ENCODE measurements at places on chromosomes 4 and X.

- no peak for DNase-seq
Observed at GRCh38 chr4:170247596-170247995, 157.8 kb upstream of the AADAT start.

- no peak for DNase-seq
Observed at GRCh38 chrX:19774905-19775304, 112.5 kb downstream of the SH3KBP1 start.

DNA sequence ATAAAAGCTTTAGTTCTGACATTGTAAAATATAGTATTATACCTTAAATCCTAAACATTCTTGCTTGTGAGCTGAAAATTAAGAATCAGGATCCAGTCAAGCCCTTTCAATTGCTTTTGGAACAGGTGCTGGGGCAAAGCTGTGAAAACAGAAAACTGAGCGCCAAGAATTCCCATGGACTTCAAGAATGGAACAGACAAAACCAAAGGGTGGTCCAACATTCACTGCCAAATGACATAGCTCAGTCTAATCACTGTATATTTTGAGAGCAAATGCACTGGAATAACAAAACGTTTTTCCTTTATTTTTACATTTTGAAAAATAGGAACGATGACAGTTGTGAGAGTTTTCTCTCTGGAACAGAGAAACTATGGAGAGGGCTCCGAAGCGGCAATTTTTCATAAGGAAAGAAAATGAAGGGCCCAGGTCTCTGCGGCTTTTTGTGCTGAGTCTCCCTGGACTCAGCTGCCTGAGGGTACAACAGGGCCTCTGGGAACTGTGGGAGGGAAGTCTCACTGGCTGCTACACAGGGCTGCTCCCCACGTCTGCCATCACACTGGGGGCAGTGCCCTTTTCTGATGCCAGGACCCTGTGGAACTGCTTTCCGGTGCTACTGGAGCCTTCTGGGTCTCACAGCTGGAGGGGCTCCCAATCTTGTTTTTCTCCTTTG lies 56.0 kb upstream of the BMPR1B start:
- DNase-seq, result no peak

DNA sequence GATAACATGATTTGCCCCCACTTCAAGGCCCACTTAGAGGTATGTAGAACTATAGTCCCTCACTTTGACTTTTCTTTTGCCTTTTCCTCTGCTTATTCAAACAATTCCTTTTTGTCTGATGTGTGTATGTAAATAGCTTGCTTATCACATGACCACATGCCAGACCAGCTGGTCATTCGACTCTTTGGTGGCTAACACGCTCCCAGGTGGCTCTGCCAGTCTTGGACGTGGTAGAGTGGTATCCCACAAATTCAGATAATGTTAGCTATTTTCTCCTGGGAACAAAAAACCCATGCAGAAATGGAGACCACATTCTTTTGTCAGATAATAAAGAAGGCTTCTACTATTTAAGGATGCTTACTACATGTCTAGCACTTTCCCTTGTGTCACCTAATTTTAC lies 47.9 kb downstream of the ARHGAP24 start:
- DNase-seq, result no peak

DNA sequence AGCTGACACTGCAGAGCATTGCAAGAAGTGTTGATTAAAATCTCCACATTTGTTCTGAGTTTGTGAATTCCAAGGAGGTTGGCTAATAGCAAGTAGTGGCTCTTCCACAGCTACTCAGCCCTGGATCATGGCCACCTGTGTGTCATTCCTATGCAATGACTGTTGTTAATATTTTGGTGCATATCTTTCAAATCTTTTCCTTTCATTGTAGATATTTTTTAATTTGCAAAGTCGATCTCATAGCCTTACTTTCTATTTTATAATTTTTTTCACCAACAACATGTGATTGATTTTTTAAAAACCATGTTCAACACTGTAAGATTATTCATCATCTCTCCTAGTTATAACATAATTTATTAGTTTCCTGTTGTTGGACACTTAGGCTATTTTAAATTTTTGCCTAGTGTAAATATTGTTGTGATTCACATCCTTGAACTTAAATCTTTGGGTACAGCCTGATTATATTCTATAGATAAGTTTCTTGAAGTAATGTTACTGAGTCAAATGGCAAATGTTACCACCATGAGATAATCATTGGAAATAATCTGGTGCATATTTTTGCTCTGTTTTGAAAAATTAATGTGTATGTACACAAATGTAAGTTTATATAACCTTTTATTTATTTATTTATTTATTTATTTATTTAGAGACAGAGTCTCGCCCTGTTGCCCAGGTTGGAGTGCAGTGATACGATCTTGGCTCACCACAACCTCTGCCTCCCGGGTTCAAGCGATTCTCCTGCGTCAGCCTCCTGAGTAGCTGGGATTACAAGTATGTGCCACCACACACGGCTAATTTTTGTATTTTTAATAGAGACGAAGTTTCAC lies 17.1 kb upstream of the ARHGAP10 start:
- DNase-seq, result no peak

DNA sequence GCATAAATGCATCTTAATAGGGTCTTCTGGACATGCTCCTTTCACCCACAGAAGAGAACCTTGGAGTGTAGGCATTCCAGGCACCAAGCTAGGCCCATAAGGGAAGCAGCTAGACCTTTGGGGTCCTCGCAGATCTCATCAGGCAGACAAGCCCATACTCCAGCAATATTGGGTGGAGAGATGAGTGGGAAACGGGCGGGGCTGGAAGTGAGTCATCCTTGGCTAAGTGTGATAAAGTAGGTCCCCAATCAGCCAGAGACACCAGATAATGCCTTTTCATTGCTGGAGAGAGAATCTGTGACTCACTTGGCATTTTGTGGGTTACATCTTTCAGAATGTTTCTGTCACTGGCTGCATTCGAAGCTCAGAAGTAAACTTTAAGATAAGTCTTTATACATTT lies 133.3 kb upstream of the MBNL3 start:
- DNase-seq, result peak; percentile 36

DNA sequence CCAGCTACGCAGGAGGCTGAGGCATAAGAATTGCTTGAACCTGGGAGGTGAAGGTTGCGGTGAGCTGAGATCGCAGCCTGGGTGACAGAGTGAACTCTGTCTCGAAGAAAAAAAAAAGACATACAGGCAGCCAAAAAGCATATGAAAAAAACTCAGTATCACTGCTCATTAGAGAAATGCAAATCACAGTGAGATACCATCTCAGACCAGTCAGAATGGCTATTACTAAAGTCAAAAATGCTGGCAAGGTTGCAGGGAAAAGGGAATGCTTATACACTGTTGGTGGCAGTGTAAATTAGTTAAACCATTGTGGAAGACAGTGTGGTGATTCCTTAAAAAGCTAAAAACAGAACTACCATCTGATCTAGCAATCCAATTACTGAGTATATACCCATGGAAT lies 123.1 kb downstream of the CHIC2 start:
- no peak for DNase-seq

GRCh38 chrX:1612641-1613286 lies 2.1 kb upstream of the ASMT start:
- DNase-seq, result no peak

- no peak for DNase-seq
Observed at GRCh38 chr4:110088670-110089069, 109.7 kb downstream of the ELOVL6 start.

GRCh38 chrX:2351999-2352995 lies 148.5 kb downstream of the DHRSX start:
- no peak for DNase-seq

GRCh38 chrX:136491832-136492231 lies 4.1 kb downstream of the BRS3 start:
- no peak for DNase-seq

DNA sequence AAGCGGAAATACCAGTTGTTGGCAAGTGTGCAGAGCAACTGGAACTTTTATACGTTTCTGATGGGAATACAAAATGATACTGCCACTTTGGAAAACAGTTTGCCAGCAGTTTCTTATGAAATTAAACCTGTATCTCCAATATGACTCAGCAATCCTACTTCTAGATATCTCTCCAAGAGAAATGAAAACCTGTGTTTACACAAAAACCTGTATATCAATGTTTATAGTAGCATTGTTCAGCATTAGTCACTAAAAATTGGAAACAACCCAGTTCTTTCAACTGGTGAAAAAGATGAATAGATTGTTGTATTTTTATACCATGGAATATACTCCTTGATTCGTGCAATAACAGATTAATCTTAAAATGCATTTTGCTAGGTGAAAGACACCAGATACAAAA lies 26.8 kb downstream of the ATP7A start:
- DNase-seq, result peak; percentile 63

DNA sequence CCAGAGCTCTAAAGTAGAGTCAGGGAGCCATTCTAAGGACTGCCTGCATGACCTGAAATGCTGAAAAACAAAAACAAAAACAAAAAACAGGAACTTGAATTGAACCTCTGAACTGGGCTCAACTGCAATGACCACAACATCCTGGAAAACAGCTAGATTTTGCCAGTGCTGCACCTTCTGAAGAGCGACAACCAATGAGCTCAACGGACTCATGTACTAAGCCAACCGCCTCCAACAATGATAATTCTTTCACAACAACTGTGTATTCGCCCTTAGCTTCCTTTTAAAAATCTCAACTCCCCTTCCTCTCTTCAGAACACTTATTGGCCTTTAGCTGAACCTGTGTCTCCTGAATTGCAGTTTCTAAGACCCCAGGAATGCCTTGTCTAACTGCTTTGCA lies 69.8 kb downstream of the HAUS3 start:
- no peak for DNase-seq

DNA sequence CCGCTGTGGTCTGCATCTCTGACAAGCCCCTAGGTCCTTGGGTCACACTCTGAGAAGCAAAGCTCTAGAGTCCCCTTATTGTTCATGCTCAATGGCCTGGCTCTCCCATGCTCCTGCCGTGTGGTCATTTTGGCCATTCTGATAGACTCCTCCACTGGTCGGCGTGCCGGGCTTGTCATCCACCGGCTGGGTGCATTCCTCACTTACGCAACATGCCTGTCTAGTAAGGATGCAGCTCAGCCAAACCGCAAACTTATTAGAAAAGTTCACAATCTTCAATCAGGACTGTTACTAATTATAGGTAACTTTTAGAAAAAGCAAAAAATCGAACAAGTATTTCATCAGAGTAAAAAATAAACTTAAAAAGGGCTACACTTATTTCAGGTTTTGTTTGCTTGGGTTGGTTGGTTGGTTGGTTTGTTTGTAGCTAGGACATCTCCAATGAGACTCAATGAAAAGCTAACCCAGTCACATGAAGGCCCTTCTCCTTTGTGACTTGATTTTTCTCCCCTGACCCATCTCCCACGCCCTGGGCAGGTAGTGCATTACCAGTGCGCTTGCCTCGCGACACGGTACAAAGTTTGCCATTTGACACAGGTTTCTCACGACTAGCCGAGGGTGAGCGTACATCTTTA lies 41.0 kb downstream of the IRF2 start:
- DNase-seq, result no peak

- DNase-seq, result no peak
Observed at GRCh38 chr4:157372567-157372966, 152.0 kb downstream of the GRIA2 start.

GRCh38 chrX:100662796-100663195 lies 18.8 kb downstream of the SRPX2 start:
- DNase-seq, result no peak

DNA sequence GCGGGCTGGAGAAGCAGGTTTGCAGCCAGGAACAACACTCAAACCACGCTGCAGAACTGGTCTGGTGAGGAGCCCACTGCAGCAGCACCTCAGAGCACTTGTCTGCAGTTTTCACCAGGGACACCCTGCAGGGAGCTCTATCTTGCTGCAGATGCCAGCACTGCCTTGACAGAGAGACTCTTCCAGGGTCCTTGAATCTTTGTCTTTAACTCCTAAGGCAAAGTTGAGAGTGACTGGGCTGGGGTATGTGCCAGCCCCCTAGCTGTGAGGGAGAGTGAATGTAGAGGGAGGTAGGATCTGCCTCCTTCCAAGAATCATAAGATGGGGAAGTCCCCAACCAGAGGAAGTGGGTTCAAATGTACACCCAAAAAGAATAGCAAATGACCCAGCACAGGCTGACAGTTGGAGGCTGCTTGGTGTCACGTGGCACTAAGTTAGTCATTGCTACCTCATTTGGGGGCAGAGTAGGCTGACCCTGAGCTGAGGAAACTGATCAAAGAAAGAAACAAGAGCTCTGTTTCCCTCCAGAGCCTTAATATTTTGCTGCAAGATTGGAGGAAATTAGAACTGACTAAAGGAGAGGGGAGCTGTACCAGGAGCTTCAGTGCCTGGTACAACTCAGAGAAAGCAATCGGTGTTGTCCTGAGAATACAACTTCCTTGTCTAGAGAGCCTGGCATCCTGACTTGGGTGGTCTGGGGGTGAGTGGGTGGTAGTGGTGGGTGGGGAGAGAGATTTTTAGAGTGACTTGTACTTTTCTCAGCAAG lies 28.2 kb upstream of the HUWE1 start:
- no peak for DNase-seq

DNA sequence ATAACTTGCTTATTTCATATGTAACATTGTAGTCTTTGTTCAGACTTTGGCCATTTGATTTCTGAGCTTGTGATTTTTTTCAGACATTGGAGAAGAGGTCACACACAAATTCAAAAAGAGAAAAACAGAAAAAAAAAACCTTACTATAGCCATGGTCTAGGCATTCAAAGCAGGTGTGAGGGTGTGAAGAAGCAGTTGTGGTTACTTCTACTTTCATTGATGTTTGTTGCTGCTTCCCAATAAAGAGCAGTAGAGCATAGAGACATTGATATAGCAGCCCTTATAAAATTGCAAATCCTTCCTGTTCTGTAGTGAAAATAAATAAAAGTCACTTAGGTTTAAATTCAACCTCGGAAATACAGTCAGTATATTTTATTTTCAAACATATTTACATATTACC lies 671.6 kb downstream of the GRXCR1 start:
- no peak for DNase-seq

DNA sequence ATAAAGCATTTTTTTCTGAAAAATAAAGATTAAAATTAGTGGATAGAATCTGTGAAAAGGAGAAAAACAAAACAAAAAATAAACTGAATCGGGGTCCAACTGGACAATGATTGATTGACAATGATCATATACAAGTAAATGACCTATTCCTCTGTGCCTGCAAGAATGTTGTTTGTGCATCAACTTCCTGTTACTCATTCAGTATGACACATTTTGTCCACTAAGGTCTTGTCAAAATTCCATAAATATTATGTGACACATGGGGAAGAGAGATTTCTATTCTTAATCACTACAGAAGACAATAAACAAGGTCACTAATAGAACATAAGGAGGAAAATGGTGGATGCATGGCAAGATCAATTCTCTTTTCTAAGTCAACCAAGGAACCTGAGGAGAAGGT lies 54.9 kb downstream of the F8 start:
- DNase-seq, result no peak

- DNase-seq, result no peak
Observed at GRCh38 chr4:110483516-110483915, 7.6 kb downstream of the ENPEP start.

DNA sequence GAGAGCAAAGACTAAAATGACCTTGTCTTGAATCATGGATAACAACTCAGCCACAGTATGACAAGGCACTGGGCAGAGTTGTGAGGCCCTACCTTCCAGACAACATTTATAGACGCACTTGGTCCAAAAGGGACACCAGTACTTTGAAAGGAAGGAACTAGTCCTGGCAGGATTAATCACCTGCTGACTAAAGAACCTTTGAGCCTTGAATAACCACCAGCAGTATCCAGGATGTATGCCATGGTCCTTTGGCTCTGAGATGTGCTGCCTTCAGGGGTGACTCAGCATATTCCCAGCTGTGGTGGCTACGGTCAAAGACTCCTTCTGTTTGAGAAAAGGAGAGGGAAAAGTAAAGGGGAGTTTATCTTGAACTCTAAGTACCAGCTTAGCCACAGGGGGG lies 118.1 kb upstream of the PRR32 start:
- DNase-seq, result no peak

Measured in hematopoietic multipotent progenitor cell treated with erythropoietin and hydrocortisone succinate and interleukin-3 and kit ligand, for 17 days (in vitro differentiated cells).